ENCODE measurements at places on chromosomes 11 and 22.

- no peak for DNase-seq
These were observed 9.9 kb downstream of the FADS3 start for GRCh38 chr11:61881397-61881796.

DNA sequence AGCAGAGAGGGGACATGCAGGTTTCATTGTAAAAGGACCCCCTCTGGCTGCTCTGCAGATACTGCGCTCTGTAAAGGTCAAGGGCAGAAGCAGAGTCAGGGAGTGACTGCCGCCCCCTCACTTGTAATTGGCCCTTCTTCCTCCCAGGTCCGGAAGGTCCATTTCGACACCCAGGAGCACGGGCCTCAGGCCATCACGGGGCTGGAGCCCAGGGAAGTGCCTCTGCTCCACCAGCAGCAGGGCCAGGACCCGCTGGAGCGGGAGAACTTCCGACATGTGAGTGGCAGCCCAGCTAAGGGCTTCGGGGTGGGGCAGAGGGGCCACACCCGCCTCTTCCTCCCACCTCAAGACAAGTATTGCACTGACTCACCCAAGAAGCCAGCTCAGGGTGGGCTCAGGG, 24.0 kb upstream of the LRRC10B start:
- DNase-seq = no peak

- no peak for DNase-seq
These were observed 11.7 kb upstream of the FOLR2 start for GRCh38 chr11:72204886-72205285.

GRCh38 chr11:2434506-2435255, 9.6 kb downstream of the TRPM5 start:
- no peak for DNase-seq

DNA sequence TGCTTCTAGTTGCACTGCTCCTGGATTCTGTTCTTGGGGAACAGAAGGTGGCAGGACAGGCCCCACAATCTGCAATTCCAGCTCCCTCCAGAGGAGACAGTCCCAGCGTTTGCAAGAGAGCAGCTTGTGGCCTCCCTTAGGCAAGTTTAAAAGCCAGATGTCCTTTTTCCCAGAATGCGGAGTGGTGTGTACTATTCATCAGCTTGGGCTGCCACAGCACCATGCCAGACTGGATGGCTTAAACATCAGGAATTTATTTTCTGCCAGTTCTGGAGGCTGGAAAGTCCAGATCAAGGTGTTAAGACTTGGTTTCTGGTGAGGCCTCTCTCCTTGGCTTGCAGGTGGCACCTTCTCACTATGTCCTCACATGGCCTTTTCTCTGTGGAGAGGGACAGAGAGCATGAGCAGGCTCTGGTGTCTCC, 11.7 kb downstream of the MIAT start:
- no peak for DNase-seq

DNA sequence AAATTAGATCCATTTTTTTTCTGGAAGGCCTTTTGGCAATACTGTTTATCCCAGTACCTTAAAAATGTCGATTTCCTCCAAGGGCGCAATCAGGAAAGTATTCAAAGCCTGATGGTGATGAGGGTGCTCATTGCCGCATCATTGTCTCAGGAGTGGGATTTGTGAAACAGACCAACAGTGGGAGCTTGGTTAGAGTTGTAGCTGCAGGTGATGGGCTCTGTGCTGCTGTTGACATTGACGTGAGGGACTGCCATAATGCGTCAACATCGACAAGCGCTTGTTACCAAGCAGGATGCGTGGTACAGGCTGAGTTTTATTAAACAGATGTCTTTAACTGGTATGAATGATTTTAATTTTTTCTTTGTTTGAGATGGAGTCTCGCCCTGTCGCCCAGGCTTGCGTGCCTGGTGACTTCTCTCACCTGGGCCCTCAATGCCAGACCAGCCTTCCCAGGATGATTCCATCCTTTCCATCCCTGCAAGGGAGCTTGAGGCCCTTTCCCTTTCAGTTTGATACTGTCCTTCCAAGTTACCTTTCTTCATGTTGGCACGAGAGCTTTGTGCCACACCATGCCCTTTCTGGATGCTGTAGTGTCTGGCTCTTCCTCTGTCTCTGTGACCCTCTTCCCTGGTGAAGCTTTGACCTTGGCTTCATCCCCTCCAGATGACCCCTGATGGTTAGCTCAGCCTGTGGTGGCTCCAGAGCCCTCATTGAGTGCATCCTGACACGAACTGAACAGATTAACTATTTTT, 10.6 kb downstream of the MED15 start:
- DNase-seq = no peak

GRCh38 chr11:2268729-2269600, 1.4 kb downstream of the ASCL2 start:
- DNase-seq = peak; percentile 25

DNA sequence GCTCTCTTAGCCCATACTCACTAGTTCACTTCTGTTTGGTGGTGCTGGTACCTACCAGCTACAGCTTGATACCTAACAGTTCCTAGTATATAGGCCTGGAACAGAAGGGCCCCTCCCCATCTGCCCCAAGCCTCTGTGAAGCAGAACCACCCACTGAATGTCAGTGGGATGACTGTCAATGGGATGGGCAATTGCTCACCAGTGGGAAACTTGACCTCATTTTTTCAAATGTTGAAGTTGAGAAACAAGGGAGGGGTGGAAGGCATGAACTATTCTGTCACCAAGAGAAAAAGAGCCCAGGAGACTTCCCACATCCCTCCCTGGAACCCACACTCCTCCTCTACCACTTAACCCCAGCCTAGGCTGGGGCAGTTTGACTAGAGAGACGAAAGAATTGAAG, at the start of gene NLRP10:
Gene NLRP10, minus strand, starts transcription at position 62 of the 400 bp plus-strand sequence. CDS start 1,952 bp downstream, outside the sequence.
- no peak for DNase-seq

- DNase-seq = no peak
These were observed 259.1 kb upstream of the PLET1 start for GRCh38 chr11:112519751-112520150.

DNA sequence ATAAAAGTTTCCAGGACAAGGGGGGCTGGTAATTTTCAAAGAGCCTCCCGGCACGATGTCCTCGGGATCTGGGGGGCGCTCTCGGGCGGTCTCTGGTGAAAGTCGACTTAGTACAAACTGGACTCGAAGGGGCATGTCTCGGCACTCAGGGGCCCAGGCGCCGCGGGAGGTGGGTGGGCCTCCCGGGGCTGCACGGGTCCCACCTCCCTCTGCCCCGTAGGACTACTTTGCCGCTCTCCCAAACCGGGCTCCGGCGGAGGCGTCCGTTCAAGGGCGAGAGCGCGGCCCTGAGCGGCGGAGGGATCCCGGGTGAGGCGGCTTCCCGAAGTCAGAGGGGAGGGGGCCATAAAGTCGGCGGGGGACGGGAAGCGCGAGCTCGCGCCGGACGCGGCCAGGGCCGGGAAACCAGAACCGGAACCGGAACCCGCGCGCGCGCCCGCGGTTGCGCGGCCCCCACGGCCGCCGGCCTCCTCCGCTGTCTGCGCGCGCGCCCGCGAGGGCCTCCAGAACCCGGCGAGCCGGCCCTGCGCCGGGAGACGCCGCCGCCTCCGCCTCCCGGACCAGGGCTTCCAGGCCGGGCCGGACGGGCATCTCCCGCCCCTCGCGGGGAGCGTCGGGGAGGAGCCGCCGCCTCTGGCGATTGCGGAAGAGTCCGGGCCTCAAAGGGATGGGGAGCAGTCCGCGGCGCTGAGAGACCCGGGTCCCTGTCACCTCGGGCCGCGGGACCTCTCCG, at the start of gene ARHGEF12:
Gene ARHGEF12, plus strand, starts transcription at position 506 of the 733 bp plus-strand sequence. CDS start 831 bp downstream, outside the sequence.
- peak; percentile 60 for DNase-seq

GRCh38 chr22:50260801-50261614, 475 bp downstream of the MAPK12 start:
- no peak for DNase-seq

- DNase-seq = no peak
These were observed 6.7 kb upstream of the CAPRIN1 start for GRCh38 chr11:34044664-34045485.

DNA sequence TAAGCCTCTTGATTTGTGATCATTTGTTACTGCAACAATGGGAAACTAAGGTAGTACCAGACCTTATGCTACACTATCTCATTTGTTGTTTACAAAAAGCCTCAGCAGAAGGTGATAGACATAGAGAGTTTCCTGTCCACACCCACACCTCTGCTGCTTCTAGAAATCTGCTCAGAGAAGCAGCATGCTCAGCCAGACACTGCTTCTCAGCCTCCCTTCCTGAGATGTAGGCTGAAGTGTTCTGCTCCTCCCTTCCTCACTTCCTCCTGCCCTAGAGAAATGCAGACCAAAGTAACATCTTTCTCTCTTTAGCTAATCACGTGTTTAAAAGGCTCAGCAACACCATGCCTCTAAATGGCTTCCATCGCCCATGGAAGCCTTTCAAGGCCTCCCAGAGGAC, 88.4 kb downstream of the SLC1A2 start:
- peak; percentile 41 for DNase-seq

- DNase-seq = no peak
These were observed 2.0 kb upstream of the STIM1 start for GRCh38 chr11:3853545-3853842.

- DNase-seq = no peak
These were observed 4.1 kb upstream of the TENM4 start for GRCh38 chr11:79444923-79445322.

DNA sequence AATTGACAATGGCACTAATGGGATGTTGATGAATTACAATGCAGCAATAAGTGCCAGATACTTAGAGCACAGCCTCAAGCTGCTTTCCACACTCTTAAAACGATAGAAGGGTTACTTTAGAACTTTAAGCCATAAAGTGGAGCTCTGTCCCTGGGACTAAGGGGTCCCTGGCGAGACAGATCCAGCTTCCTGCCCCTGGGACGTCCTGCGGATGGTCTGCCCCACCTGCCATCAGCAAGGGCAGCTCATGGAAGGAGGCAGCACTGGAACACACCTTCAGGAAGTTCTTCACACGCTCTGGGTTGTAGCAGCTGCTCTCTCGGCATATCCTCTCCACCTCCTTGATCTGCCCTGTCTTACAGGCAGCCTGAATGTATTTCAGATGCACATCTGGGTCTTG, 45.1 kb upstream of the SLC25A1 start:
- DNase-seq = no peak

- no peak for DNase-seq
These were observed 1.7 kb downstream of the MLC1 start for GRCh38 chr22:50083462-50084079.
